ENCODE measurements at places on chromosomes 11 and 22. TPM values are rescaled to one million over a fixed set of nuclear protein-coding genes. Genes with fewer than 3 reads are reported as not detected.
A peak's percentile ranks its signal among the peaks of the same experiment; 100 is the strongest.

- peak; percentile 11 for DNase-seq
Observed at GRCh38 chr22:20624161-20624616, 116.8 kb downstream of the MED15 start.

DNA sequence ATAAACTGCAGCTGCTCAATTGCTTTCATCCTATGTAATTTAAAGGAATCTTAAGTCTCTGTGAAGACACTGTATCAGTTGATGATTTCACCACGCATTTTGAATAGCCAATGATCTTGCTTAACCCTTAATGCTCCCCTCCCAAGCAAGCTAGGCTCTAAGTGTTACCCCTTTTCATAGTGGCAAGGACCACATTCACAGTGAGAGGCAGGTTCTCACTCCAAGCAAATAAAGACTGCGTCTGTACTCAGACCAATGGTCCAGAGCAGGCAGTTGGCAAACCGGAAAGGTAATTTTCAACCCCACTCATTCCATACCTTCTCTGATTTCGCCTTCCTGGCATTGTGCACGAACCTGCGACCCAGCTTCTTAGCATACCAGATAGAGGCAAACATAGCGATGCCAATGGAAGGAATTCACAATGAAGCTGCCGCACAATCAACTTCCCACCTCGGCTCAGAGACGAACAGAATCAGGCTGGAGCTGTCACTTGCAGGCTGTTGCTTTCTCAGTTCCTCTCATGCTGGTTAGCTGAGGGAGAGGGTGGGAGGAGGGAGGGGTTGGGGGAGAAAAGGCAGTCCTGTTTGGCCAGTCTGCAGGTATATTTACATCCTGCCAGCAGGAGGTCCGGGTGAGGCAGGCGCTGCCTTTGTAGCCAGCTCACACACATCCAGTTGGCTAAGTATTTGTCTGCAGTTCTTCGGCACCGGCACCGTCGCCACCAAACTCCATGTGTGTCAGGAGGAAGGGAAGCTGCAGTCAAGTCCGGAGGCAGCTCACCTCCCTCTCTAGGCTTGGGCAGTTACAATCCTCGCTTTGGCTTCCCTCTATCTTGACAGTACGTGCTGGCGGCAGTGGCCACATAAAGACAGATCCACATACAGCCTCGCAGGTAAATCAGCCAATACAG lies 1151.2 kb upstream of the CCDC90B start:
- no peak for DNase-seq

GRCh38 chr11:65274735-65275682 lies 13.2 kb downstream of the POLA2 start:
- peak; percentile 99 for DNase-seq

ADM2 gene
- total RNA-seq: 3.9 TPM

PRG3 gene
- total RNA-seq: not detected
